ENCODE measurements at places on chromosomes 2 and 18.

DNA sequence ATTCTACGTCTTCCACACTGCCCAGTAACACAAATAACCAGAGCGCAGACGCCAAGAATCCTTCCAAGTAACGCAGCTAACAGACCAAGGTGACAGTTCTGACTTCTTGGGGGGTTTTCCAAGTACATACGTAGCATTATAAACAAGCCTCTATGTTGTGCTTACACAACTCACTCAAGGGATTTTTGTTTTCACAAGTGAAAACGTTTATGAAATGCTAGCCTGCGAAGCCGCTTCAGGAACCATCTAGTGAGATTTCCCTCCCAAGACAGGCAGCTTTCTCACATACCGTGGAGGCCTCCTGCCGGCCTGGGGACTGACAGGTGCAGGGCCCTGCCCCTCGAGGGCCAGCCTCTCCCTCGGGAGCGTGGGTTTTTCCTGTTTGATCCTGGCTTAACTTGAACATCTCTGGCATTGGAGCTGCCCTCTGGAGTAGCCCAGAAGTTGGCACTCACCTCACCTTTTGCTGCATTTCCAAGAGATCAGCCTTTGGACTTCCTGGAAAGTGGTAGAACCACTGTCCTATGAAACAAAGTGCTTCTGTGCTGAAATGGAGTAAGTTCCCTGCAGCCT, 151.1 kb downstream of the MBP start:
- no peaks in the 10 kb centered on the region for H3K36me3 ChIP-seq
- H3K4me1 ChIP-seq: peaks cover 8% of the 10 kb centered on the region
- no peak overlapping the region for H3K27ac ChIP-seq
- H3K4me3 ChIP-seq: no peak overlapping the region
- H3K27me3 ChIP-seq: no peaks in the 10 kb centered on the region
- no peak for DNase-seq

DNA sequence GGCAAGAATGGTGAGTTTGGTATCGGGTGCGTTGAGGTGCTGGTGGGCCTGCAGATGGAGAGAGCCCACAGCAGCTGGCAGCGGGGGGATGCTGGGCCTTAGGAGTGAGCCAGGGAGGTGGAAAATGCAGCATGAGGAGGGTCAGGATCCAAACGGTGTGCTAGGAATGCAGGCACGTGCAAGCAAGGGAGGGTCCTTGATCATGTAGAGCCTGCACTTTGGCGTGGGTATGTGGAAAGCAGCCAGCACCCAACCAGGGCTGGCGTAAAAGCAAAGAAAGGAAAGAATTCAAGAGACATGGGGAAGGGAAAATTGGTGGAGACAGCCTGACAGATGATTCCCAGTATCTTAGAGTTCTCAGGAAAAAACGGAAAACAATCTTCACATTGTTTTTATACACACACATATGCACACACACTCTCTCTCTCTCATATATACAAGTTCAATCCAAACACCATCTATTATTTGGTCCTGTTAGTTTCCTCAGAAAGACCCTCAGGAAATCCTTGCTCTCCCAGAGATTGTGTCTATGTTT, 46.3 kb downstream of the LTBP1 start:
- no peak overlapping the region for H3K27ac ChIP-seq
- no peaks in the 10 kb centered on the region for H3K4me1 ChIP-seq
- H3K27me3 ChIP-seq: peaks cover 11% of the 10 kb centered on the region
- H3K4me3 ChIP-seq: no peak overlapping the region
- no peaks in the 10 kb centered on the region for H3K36me3 ChIP-seq
- no peak for DNase-seq

GRCh38 chr2:223918671-223919134, 26.4 kb downstream of the WDFY1 start:
- peaks cover 20% of the 10 kb centered on the region for H3K4me1 ChIP-seq
- no peak overlapping the region for H3K4me3 ChIP-seq
- no peak overlapping the region for H3K27ac ChIP-seq

DNA sequence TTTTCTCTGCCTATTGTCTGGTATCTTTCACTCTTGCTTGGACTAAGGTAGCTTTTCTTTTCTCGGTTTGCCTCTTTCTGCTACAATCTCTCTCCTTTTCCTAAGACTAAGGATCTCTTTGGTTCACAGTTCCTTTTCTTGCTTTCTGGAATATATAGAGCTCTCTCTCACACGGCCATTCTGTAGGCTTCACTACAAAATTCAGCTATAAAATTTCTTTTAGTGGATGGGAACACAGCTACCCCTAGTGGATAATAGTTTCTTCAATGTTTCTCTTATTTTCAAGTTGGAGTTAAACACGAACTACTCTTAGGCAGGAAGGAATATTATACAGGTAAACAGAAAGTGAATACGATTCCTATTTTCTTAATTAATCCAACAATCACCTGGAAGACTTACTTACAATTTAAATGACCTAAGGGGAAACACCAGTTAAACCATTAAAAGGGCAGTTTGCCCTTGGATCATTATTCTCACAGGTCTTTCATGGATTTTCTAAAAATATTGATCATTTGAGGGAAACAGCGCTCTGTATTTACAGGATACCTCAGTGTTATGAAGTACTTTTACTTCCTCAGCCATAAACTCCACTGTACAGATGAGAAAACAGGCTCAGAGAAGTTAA, 140.5 kb downstream of the LRP2 start:
- DNase-seq: no peak
- H3K36me3 ChIP-seq: no peaks in the 10 kb centered on the region
- no peaks in the 10 kb centered on the region for H3K4me1 ChIP-seq

DNA sequence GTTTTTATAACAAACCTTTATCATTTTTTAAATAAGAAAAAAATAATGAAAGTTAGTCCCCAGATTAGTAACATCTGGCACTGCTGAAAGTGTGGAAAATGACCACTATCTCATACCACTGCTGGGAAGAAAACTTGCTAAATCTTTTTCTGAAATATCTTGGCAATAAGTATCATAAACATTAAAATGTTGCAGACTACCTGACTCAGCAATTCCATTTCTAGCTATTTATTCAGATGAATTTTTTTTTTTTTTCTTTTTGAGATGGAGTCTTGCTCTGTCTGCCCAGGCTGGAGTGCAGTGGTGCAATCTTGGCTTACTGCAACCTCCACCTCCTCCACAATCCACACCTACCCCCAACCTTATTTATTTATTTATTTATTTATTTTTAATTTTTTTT, 35.3 kb upstream of the SOS1 start:
- no peaks in the 10 kb centered on the region for H3K36me3 ChIP-seq
- no peak overlapping the region for H3K4me3 ChIP-seq
- no peak overlapping the region for H3K27ac ChIP-seq
- DNase-seq: no peak

GRCh38 chr2:96156011-96156820, 11.0 kb upstream of the DUSP2 start:
- peak overlapping the region; percentile 85 for H3K4me3 ChIP-seq
- H3K4me1 ChIP-seq: peaks cover 94% of the 10 kb centered on the region
- H3K36me3 ChIP-seq: peaks cover 2% of the 10 kb centered on the region
- no peaks in the 10 kb centered on the region for H3K27me3 ChIP-seq

DNA sequence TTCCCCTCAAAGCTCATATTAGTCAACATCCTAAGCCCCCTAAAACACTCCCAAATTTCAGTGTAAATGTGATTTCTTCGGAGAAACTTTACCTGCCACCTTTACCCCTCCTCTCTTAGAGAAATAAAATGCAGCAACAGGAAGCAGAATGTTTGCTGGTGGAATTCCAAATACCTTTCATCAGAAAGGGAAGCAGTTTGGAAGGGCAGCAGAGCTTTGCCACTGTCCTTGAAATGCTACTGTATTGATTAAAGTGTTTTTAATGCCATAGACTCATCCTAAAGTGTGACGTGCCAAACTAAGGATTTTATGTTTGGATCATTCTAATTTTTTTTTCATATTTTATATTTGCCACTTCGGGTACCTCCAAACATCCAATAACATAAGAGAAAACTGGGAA, 480.1 kb downstream of the NRXN1 start:
- no peak overlapping the region for H3K27ac ChIP-seq
- no peak overlapping the region for H3K4me3 ChIP-seq
- H3K36me3 ChIP-seq: no peaks in the 10 kb centered on the region

- no peak overlapping the region for H3K4me3 ChIP-seq
- H3K4me1 ChIP-seq: peaks cover 12% of the 10 kb centered on the region
- no peaks in the 10 kb centered on the region for H3K36me3 ChIP-seq
- DNase-seq: no peak
- H3K27me3 ChIP-seq: no peaks in the 10 kb centered on the region
- H3K27ac ChIP-seq: no peak overlapping the region
Measured at GRCh38 chr2:241901500-241902351, 32.2 kb downstream of the RTP5 start.

GRCh38 chr2:154392256-154392655, 306.2 kb upstream of the KCNJ3 start:
- no peaks in the 10 kb centered on the region for H3K4me1 ChIP-seq
- H3K36me3 ChIP-seq: peaks cover 2% of the 10 kb centered on the region
- no peaks in the 10 kb centered on the region for H3K27me3 ChIP-seq
- no peak overlapping the region for H3K27ac ChIP-seq
- H3K4me3 ChIP-seq: no peak overlapping the region

DNA sequence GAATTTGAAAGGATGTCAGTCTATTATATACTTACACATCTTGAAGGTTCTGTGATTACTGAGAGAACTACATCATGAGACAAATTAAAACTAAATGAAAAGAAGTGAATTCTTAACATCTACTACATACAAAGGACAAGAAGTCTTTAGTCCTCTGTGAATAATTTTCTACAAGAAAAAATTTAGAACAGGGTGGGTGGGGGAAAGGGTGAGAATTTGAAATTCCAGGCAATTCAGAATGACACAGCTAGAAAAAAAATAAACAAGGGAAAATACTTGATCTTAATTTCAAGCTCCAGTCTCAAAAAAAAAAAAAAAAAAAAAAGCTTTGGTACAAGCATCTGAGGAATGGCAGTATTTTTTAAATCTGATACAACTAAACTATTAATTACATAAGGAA, 15.5 kb downstream of the CUL3 start:
- H3K4me3 ChIP-seq: no peak overlapping the region
- H3K27me3 ChIP-seq: no peaks in the 10 kb centered on the region
- no peak for DNase-seq

GRCh38 chr2:69625078-69625795, 18.3 kb downstream of the AAK1 start:
- no peaks in the 10 kb centered on the region for H3K4me1 ChIP-seq
- H3K36me3 ChIP-seq: peaks cover 11% of the 10 kb centered on the region
- no peak overlapping the region for H3K27ac ChIP-seq
- DNase-seq: no peak
- no peaks in the 10 kb centered on the region for H3K27me3 ChIP-seq
- H3K4me3 ChIP-seq: no peak overlapping the region
